ENCODE measurements at places on chromosomes 12 and 14.

- no peak for DNase-seq
These were observed 112.2 kb upstream of the USP44 start for GRCh38 chr12:95663525-95663924.

GRCh38 chr12:65867394-65867793, 43.1 kb downstream of the HMGA2 start:
- no peak for DNase-seq

- DNase-seq = no peak
These were observed 98.2 kb downstream of the SYNE2 start for GRCh38 chr14:63951021-63951420.

DNA sequence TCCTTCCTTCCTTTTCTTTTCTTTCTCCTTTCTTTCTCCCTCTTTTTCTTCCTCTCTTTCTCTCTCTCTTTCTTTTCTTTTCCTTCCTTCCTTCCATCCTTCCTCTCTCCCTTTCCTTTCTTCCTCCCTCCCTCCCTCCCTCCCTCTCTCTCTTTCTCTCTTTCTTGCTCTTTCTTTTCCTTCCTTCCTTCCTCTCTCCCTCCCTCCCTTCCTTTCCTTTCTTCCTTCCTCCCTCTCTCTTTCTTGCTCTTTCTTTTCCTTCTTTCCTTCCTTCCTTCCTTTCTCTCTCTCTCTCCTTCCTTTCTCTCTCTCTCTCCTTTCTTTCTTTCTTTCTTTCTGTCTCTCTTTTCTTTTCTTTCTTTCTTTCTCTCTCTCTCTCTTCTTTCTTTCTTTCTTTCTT, 207.6 kb downstream of the ATP23 start:
- DNase-seq = no peak

DNA sequence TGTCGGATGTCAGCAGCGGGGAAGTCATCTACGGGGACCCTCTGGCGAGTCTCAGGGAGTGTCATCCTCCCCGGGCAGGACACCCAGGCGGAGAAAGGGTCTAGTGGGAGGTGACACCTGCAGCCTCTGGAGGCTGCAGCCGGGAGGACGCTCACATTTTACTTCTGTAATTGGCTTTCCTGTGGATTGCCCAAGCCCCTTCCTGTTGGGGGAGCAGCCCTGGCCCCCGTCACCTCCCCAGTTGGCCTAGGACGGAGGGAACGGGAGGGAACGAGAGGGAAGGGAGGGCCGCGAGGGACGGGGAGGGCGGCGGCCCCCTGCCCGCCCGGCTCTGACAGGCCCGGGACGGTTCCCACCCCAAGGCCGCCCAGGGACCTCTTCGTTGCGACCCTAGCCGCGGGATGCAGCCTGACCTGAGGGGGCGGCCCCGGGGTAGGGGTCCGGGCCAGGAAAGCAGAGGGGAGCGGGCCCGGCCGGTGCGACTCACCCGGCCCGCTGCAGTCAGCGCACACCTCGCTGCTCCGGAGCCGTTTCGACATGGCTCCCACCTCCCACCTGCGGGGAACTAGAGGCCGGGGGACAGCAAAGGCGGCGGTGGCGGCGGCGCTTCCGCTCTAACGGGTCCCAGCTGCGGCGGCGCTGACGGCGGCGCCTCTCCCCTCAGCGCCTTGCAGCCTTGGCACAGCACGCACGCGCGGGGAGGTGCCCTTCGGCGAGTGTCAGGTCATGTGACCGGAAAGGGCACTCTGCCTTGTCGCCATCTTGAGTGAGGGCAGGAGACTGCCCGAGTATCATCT, at the start of gene GIT2:
Gene GIT2 (minus strand): TSS at position 683 of the 797 bp plus-strand sequence. CDS start 144 bp downstream, at position 539.
- peak; percentile 85 for DNase-seq

GRCh38 chr14:66242001-66242400, 244.2 kb upstream of the CCDC196 start:
- DNase-seq = no peak

DNA sequence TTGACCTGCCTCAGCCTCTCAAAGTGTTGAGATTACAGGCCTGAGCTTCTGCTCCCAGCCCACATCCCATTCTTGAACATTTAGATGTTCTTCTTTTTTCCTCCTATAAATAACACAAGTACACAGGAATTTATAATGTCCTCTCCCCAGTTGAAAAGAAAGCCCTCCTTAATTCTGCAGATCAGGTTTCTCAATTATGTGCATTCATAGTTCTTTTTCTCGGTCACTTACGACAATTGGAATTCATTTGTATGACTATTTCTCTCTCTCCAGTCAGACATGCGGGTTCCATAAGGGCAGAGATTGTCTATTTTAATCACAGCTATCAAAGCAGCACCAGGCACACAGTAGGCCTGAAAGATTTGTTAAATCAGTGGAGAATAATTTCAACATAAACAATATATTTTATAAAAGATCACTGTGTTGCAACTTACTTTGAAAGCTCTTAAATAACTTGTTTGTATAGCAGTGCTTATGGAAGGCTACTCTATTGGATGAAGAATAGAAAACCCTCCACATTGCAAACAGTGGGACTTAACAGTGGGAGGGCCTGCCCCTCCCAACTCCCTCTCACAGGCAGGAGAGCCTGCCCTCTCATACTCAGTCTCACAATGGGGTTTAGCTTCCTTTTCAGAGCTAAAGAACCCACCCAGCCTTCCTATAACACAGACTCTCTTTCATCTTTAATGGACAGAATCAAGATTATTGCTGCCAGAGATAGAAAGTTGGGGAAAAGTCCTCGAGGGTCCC, 84.1 kb upstream of the TRAF3 start:
- DNase-seq = no peak

GRCh38 chr12:12715459-12716150, 1.6 kb upstream of the CDKN1B start:
- no peak for DNase-seq

DNA sequence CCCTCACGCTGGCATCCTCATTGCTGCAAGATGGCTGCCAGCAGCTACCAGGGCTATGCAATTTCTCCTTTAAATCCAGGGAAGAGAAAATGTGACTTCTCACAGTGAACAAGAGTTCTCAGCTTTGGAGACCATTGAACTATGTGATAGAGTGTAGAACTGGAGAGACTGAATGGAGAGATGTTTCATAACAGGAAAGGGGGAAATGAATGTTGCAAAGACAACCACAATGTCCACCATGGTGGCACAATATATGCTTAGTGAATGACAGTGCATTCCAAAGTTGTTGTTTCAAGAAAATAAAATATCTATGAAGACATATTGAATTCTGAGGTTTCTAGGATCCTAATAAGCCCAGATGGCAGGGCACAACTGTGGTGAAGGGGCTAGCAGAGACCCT, 13.2 kb upstream of the COCH start:
- DNase-seq = no peak

DNA sequence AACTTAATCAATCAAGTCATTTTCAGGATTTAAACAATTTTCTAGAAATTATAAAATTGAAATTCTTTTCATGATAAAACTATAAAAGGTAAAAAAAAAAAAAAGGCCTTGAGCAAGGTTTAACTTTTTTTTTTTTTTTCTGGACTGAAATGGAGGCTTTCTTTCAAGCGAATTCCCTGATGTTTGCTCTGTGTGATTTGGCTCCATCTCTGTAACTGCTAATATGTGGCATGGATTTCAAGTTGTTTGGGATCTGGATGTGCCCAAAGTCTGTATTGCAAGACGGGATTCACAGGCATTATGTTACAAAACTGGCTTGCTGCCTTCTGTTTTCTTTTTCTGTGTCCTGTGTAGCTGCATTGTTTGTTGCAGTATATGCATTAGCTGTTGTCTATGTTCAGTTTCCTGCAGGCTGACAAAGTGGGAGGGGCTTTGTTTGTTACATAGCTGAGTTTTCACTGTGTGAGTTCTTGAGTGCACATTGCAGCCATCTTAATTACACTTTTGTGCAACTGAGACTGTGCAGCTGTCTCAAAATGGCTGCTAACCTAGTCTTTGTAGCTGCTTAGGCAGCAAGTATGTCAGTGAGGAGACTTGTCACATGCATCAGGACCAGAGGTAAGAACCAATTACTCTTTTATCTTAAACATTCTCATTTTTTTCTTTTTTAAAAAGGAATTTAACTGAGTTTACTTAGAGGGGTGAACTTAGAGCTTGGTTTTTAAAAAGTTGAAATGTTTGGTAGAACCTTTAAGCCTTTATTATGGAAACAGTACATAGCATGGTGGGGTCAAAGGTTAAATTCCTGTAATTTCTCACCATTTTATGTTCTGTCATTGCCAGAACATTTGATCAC, 19.5 kb downstream of the ATF7IP start:
- DNase-seq = peak; percentile 23

- DNase-seq = no peak
These were observed 13.8 kb downstream of the PLD4 start for GRCh38 chr14:104938436-104938835.

GRCh38 chr14:72828604-72829003, 65.3 kb downstream of the DPF3 start:
- DNase-seq = no peak

DNA sequence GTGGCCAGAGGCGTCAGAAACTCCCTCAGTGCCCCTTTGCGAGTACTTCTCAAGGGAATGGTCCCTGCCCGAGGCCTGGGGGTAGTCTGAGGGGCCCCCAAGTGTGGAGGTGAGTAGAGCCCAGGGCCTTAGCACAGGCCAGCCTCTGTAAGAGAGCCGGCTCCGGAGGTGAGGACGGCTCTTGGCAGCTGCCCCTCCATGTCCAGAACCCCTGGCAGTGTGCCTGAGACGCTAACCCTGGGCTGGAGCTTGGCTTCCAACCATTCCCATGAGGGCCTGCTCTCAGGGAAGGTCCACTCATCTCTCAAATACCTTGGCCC, 61.7 kb downstream of the PRMT8 start:
- no peak for DNase-seq

- DNase-seq = no peak
These were observed 218.9 kb downstream of the SEC23A start for GRCh38 chr14:38884109-38884508.

DNA sequence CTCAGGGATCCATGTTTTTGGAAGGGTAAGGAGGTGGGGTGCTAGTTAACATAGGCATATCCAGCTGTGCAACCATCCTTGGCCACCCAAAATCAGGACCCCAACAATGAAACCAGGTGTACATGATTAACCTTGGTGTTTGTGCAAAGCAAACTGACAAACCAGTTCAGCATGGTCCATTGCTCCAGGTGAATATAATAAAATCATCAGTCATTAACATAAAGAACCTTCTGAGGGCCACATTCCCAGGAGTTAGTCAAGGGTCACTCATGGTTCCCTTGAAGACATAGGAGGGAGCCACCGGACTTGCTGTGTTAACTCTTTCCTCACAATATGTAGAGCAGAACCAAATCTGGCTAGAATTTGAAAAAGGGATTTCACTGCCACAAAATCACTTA, 17.8 kb downstream of the SLC38A2 start:
- no peak for DNase-seq

GRCh38 chr12:41274643-41275042, 86.5 kb downstream of the PDZRN4 start:
- no peak for DNase-seq

- DNase-seq = no peak
These were observed 29.8 kb downstream of the ANKRD9 start for GRCh38 chr14:102479777-102480176.

GRCh38 chr14:69643430-69644200, 32.2 kb downstream of the SUSD6 start:
- peak; percentile 51 for DNase-seq

DNA sequence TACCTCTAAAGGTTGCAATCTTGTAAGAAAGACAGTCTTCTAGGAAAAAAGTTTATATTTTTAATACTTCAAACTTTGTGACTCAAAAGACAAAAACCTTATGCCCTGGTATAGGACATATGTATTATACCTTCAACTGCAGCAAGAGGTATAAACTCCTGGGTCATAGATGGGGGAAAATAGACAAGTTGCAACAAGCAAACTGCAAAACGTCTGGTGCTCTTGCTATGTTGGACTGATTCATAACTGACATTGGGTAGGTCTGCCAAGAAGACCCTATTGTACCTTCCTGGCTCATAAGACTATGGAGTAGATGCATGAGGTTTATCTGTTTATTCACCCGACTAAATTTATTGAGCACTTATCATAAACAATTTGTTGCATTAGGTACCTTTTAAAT, 40.9 kb downstream of the BEST3 start:
- DNase-seq = no peak

DNA sequence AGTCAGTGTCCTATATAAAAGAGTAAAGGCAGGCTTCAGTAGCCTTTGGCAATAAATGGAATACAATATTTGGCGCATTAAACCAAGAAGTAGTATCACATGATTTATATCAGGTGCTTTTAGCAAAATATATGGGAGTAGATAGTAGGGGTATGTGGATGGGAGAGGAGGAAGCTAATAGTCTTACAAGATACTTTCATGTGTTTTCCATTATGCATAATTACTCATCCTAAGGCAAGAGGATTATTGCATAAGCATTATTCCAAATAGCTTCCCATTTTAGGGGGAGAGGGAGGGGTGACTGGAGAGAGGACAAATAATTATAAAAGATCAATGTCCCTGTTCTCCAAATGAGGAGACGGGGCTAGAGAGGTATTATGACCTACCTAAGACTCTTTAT, 104.3 kb downstream of the DUSP6 start:
- DNase-seq = no peak

- peak; percentile 64 for DNase-seq
These were observed 24.3 kb downstream of the MVK start for GRCh38 chr12:109597795-109598427.

DNA sequence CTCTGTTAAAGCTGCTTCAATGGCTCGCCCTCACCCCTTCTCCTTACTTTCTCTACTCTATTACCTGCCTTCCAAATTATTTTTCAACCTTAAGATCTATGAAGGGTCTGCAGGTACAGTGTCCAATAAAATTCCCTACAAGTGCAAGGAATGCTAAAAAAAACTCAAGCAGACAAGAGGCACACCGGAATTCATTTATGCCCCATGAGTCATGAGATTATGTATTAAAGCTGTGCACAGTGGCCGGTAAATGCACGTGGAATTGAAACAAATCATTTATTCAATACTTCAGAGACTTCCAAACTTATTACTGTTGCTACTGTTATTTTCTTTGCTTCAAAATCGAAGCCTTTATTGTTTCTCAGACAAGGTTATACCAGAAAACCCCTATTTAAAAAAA, 68.4 kb downstream of the ST8SIA1 start:
- no peak for DNase-seq

GRCh38 chr14:22531451-22532344, 57.3 kb downstream of the DAD1 start:
- no peak for DNase-seq

- no peak for DNase-seq
These were observed 64.4 kb downstream of the TTLL5 start for GRCh38 chr14:75725481-75725880.

GRCh38 chr14:69625299-69626131, 14.1 kb downstream of the SUSD6 start:
- peak; percentile 72 for DNase-seq

DNA sequence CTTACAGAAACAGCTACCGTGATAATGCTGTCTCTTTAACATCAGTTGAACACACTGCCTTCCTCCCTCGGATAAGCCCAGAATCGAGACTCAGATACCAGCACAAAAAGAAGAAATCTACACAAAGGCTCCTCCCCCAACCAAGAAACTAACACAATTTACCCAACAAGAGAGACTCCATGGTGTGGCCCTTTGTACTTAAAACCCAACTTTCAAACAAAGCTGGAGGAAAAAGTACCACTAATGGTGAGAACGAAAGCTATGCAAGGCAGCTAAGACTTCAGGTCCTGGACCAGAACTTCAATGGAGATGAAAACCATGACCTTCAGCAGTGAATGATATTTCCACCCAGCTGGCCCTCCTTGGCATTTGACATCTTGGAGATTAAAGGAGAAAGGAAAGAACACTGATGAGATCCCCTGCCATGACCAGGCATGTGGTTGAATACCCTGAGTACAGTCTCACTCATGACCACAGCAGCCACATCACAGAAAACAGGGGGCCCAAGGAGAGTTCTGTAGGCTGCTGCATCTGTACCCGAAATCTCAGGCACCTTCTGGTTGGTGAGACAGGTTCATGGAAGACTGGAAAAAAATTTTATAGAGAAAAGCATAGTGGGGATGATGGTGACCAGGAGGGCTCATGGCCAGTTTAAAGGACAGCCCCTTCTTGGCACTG, 36.7 kb downstream of the RBM19 start:
- DNase-seq = no peak

Measured in stimulated activated CD4-positive, alpha-beta T cell treated with anti-CD3 and anti-CD28 coated beads, Interleukin-12 subunit alpha, Interleukin-12 subunit beta, amount 100 ng/mL, for 24 hours (primary cell).